Stimulated activated CD4-positive, alpha-beta T cell treated with anti-CD3 and anti-CD28 coated beads, Interleukin-4, amount 100 ng/mL, for 24 hours (primary cell): ENCODE measurements at places on chromosomes 1 and 21.

- no peak for DNase-seq
Observed at GRCh38 chr1:45608175-45609156, 15.4 kb downstream of the CCDC17 start.

- no peak for DNase-seq
Observed at GRCh38 chr1:200381256-200381984, 28.4 kb downstream of the ZNF281 start.

DNA sequence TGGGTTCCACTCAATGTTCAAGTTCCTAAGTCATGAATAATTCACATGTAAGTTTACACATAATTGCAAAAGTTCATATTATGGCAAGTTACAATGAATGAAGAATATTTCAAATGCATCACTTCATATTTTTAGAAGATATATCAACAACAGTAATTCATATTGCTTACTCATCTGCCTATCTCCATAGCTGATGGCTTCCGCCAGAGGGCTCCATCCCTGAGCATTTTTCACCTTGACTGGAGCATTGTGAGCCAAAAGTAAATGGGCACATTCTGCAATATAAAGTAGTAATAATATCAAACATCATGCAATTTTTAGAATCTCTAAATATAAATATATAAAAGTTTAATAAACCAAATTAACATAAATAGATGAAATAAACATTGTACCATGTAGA lies 29.8 kb downstream of the ANKRD13C start:
- DNase-seq, result no peak

GRCh38 chr1:248696261-248696660 lies 6.3 kb downstream of the OR14I1 start:
- no peak for DNase-seq

DNA sequence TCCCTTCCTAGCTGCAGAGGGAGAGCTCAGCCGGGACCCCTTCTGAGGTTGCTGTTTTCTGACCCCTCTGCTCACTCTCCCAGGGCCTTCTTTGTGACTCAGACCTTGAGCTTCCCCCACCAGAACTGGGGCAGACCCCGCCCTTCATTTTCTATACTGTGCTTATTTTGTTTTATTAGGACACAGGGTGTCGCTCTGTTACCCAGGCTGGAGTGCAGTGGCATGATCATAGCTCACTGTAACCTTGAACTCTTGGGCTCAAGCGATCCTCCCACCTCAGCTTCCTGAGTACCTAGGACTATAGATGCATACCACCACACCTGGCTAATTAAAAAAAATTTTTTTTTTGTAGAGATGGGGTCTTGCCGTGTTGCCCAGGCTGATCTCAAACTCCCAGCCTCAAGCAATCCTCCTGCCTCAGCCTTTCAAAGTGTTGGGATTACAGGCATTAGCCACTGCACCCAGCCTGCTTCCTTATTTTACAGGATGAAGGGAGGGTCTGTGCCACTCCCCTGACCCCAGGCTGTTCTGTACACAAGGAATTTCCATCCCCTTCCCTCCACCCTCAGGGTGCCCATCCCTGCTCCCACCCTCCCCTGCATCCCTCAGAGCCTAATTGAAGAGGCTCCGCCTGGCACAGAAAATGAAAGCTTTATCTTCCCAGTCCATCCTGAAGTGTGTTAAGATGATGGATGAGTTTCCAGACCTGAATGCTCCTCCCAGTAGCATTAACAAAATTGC lies 195.2 kb upstream of the POU3F1 start:
- DNase-seq, result no peak

DNA sequence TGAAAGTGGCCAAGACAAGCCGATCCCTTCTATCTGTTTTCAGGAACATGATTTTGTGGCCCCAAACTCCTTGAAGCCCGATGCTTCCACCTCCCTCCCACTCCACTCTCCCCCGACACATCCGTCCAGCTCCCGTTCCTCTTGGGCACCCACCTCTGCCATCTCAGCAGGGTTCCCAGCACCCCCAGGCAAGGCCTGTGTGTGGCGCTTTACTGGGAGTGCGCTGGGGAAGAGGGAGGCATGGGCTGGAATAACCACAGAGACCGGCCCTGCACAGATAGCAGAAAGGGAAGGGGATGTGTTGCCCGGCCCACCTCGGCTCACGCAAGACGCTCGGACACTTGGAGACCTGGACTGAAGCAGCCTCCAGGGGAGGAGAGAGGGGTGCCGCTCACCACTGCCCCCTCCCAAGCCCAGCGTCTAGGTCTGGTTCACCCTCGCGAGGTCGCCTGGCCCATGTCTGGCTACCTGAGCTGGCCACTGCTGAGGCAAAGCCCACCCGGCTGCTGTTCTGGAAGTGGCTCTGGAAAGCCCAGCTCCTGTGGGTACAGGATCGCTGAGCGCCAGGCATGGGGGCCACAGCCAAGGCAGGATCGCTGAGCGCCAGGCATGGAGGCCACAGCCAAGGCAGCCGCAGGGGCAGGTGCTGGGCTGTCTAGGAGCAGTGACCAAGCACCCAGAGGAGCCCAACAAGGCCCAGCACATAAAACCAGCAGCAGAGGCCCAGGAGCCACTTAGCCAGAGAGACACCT lies 23.8 kb upstream of the COL18A1 start:
- no peak for DNase-seq

DNA sequence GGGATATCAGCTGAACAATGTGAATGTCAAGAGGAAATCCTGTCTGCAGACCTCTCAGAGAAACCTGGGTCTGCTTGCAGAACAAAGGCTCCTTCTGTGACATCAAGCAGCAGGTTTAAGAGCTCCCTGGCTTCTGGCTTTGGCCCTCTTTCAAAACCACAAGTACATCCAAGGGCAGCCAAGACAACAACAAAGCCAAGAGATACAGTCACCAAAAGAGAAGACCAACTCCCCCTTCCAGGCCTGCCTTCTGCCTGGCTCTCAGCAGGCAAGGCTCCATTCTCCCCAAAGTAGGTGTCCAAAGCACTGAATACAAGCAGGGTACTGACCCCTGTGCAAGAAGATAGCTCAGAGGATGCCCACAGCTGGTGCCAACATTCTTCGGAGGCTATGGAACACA lies 11.5 kb downstream of the BCAR3 start:
- DNase-seq, result no peak

GRCh38 chr1:78375996-78376395 lies 114.8 kb upstream of the PTGFR start:
- no peak for DNase-seq

GRCh38 chr21:36386031-36386642 lies 945 bp downstream of the CHAF1B start:
- no peak for DNase-seq

DNA sequence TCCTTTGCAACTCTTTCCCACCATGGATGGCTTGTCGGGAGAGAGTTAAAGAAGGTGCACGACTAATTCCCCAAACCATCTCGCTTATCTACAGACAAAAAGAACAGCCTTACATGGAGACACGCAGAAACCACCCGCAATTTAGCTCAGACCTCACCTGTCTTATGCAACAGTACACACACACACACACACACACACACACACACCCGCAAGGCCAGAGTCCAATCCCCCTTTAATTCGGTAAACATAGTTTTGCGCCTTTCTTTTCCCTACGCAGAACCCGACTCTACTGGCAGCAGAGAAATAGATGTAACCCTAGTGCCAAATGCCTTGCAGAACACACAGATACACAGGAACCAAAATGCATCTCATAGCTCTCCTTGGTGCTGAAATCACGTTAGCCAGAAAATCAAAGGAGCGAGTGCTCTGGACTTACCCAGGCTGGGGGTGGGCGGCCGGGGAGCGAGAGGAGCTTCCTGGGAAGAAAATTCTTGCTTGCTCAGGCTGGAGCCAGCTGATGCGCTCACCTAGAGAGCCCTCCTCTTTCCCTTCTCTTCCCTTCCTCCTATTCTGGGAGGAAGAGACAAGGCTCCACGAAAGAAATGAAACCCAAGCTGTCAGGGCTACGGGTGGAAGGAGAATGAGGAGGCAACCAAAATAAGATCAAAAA lies 470 bp downstream of the TNR start:
- no peak for DNase-seq

- DNase-seq, result no peak
Observed at GRCh38 chr1:95217371-95217770, 16.6 kb upstream of the RWDD3 start.
